DMS153 (cell line): ENCODE measurements at places on chromosomes 4 and X.

DNA sequence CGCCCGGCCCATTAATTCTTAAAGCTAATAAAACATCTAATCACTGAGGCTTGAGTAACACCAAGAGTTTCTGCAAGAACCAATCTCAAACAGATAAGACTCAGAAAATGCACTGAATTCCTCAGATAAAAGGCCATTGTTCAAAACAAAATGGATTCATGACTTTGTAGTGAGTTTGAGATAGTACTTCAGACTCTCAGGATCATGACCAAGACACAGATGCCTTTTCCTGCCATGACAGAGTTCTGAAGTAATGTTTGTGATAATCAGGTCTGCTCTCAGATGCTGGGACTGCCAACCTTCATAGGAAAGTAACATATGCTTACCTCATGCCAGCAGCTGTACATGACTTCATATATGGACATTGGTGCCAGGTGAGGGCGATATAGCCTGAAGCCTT, 54.6 kb downstream of the NIPAL1 start:
- DNase-seq: no peak

DNA sequence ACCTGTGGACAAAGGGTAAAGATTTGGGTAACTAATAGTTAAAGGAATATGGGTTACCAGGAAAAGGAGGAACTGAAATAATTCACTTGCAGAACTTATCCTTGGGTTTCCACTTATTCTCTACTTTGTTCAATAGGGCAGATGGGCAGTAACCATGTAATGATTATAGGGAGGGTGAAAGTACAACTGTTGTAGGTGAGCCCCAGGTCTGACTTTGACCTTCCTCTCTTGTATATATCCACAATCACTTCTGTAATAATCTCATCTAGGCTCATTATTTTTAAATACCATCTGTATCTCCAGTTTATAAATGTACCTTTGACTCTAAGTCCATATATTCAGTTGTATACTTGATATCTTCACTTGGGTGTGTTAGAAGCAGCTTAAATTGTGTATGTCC, 32.1 kb downstream of the CXXC4 start:
- DNase-seq: no peak

DNA sequence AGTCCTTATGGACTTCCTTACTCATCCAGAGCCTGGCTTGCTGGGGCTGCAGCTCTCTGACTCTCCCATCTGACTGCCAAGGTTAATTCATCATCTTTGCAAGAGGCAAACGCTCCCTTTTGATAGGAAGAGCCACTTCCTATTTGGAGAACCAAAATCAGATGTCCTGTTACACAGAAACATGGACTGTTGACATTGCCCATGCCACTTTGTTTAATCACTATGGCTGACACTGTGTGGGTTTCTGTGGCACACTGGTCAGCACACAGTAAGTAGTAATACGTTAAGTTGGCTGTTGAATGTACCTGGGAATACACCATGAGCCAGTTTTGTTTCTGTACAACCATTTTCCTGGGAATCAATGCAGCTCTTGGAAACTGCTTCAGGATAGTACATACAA, 45.1 kb upstream of the TMEM33 start:
- DNase-seq: no peak

GRCh38 chr4:94974773-94975172, 217.0 kb downstream of the BMPR1B start:
- DNase-seq: no peak

- no peak for DNase-seq
These were observed 64.7 kb downstream of the NBDY start for GRCh38 chrX:56793521-56794320.

- no peak for DNase-seq
These were observed 44.6 kb upstream of the MAGEC2 start for GRCh38 chrX:142249721-142250120.

- no peak for DNase-seq
These were observed 983.4 kb upstream of the ADGRL3 start for GRCh38 chr4:60216752-60217151.

DNA sequence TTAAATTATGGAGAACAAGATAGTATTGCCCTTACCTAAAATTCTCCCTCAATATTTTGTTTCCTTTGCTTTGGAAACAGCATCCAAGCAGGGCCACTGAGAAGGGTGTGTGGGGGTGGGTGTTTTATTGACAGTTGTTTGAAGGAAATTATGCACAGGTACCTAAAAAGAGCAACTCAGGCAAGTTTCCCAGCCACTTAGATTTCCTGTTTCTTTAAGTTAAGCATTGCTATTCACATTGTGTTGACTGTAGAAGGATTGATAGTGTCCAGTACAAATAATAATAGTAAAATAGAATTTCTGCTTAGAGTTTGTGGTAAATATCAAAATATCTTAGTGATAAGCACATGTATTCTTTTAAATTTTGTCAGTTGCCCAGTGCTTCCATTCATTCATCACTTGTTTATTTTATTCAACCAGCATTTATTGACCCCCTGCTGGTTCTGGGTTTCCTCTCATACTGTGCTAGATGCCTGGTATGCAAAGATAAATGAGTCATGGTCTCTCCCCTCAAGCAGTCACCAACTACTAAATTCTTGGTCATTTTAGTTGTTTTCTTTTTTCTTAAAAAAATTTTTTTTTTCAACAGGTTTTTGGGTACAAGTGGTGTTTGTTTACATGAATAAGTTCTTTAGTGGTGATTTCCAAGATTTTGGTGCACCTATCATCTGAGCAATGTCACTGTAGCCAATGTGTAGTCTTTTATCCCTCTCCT, 50.0 kb downstream of the GALNT7 start:
- no peak for DNase-seq

DNA sequence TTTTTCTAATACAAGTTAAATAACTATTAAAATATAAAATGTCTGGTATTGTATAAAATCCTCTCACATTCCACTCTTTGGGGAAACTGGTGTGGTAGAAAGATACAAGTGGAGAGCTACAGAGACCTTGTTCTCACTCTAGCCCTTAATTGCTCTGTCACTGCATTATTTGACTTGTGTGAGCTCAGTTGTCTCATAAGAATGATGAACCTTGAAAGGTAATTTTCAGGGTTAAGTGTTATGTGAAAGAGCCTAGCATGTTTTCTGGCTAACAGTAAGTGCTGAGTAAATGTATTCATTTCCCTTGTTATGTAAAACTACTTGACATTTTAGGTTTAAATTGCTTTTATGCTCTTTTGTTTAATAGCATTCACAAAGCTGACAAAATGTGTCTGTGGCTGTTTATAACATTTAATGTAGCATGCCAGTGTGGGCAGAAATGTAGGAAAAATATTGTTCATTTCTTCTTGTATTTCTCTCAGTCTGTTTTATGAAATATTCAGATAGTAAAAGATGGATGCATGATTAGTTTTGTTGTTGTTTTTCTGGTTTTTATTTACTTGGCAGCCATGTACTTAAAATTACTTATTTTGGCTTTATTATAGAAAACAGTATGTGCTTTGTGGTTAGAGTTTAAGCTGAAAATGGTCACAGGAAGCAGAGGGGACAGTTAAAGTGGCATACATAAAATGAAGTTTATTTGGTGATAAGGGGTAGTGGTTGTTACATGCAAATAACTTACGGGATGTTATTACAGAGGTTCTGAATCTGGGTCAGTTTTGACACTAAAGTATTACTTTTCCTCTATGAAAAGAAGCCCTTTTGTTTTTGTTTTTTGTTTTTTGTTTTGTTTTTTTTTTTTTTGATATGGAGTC, 29.2 kb downstream of the SLAIN2 start:
- no peak for DNase-seq

DNA sequence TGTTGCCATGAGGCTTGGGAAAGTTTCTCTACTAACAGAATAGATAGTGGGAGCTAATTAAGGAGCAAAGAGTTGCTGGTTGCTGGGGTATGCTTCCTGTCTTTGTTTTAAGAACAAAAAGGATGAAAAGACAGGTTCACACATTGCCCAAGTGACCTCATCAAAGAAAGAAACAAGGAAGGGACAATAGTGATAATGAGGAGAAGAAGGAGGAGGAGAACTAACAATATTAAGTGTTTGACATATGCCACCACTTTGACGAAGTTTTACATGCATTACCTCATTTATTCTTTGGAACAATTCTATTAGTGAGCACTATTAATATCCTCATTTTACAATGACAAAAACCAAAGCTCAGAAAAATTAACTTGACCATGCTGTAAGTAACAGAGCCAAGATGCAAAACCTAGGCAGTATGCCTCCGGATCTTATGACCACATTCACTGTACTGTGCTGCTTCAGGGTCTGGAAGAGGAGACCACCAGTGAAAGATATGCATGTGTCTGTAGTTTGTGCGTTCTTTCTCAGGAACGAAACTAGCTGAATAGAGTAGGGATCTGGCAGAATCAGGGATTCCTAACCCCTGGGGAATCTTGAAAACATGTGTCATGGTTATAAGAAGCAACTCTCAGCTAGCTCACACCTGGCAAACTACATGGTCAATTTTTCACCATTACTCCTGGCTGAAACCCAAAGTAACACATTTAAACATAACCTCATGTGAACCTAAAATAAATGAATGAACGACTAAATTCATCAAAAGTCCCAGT, 83.8 kb downstream of the MOSPD2 start:
- no peak for DNase-seq

- no peak for DNase-seq
These were observed 100.9 kb downstream of the LIMCH1 start for GRCh38 chr4:41638866-41639265.

DNA sequence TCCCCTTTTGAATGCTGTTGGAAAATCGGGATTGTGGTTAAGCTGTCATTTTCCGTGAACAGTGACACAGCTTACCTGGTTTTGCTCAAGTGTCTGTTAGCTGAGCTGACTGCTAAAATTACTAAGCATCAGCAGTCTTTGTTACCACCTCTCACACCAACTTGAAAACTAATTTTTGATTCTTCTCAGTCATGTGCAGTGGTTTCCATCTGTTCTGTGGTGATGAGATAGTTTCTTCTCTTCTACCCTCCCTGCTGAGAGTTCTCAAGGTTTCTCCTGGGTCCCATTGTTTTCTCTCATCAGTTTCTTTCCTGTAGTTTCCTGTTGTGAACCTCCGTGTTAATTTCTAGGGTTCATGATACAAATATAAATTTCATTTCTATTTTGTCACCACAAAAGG, 225.6 kb downstream of the ARHGAP10 start:
- DNase-seq: no peak

DNA sequence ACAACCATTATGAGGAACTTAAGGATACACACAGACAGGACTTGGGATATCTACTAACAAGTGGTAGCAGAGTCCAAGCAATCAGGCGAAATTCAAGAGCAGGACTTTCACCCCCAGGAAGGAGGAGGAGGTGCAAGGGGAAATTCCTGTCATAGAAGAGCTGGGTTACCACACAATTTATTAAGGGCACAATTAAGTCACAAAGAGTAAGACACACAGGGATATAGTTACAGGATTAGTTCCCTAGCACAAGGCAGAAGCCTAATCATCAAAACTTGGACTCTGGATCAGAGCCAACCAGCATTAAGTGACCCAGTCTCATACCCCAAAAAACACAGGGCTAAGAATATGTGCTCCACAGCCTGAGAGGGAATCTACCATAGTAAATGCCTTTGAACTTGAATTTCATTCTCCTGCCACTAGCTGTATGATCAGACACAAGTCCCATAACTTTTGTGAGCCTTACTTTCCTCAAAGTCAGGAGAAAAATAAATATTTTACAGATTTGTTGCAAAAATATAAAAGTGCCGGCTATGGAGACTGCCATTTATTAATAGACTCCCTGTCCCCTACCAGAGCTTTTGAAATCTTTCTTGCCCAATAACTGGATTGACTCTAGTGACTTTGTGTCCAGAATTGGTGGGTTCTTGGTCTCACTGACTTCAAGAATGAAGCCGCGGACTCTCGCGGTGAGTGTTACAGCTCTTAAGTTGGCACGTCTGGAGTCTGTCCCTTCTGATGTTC, 87.0 kb downstream of the SYNPO2 start:
- no peak for DNase-seq

- no peak for DNase-seq
These were observed 46.6 kb upstream of the SHISA3 start for GRCh38 chr4:42350611-42351182.

GRCh38 chr4:151725087-151725486, 35.7 kb downstream of the GATB start:
- DNase-seq: no peak

DNA sequence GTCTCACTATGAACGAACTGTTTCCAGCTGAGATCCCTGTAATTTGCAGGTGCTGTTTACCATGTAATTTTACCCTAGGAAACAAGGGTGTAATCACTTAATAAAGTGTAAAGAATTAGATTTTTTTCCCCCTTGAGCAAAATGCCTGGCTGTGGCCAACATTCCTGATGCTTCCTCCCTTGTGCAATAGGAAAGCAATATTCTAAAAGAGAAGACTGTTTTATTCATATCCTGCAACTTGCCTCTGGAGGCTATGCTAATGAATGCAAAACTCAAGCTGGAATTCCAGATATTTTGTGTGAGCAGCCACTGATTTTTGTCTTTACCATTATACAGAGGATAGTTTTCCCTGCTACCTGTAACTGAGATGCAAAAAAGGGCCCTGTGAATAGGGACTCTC, 98.0 kb downstream of the AWAT2 start:
- no peak for DNase-seq

DNA sequence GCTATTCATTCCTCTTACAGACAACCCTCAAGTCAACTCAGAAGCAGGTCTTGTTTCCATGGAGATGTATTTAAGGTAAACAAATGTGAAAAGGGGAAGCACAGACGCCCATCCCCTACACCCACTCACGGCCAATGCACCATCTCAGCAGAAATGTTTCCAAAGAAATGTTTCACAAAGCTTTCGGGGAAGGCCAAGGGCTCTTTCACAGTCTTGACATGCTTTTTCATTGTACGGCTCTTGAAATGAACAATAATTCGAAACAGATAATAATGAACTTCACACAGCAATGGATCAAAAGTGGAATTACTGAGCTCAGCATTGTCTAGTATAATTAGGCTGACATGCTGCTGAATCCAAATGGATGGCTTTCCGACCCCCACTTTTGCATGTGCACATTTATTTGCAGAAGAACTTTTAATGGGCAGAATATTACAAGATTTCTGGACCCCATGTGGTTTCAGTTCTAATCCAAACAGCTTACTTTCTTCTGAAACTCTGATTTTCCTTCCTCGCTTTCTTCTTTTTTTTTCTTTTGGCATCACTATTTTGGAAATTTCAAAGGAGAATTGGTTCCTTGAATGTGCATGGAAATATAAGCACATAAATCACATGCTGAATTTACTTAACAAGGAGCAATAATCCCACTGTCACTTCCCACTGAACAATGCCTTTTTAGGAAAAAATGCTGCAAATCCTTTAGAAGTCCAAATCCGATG, 160.9 kb downstream of the SMIM20 start:
- DNase-seq: no peak

DNA sequence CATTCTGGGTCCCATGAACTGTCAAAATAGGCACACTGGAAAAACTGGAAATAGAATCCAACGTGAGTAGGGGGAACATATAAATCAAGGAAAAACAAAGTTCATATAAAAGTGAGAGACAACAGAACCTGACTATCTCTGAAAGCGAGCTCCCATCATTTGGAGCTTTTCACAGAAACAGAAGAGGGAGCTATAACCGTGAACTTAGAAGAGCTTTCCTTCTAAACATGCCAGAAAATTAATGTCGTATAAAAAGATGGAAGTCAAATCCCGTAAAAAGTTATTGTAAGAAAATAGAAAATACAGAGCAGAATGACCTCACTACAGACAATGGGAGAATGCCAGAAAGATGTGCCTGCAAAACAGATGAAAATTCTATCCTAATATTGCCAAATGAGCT, 23.9 kb upstream of the HSD17B10 start:
- no peak for DNase-seq

- no peak for DNase-seq
These were observed 17.7 kb upstream of the ELOVL6 start for GRCh38 chr4:110216129-110216528.
